ENCODE measurements at places on chromosomes 1 and 21.

DNA sequence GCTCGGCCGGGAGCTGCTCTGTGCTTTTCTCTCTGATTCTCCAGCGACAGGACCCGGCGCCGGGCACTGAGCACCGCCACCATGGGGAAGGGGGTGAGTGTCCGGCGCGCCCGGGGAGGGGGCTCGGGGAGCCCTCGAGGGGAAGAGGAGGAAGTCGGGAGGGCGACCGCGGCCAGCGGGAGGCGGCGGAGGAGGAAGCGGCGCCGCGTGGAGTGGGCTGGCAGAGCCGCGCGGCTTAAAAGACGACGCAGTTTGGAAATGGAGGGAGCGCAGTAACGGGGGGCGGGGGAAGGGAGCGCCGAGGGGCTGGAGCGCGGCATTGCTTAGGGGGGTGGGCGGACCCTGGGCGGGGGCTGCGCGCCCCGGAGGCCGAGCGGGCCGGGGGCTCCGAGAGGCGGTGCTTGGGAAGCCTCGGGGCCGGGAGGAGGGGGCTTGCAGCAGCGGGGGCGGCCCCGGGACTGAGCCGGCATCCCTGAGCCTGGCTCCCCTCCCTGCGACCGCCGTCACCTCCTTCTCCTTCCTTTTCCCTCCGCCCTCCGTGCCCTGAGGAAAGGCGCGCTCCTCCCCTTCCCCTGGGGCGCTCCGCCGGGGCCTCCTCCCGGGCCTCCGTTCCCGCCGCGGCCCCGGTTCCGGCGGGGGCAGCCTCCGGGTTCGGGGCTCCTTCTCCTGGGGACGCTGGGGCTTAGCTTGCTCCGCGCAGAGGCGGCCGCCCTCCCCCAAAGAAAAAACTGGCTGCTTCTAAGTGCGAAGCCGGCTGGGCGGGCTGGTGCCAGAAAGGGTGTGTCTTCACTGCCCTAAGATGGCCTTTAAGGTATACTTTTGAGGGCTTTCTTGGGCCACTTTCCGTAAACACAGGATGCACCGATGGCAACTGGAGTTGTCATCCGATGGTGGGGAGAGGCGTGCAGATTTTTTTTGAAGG lies 648 bp downstream of the ATP1A1 start:
- DNase-seq: peak; percentile 61

DNA sequence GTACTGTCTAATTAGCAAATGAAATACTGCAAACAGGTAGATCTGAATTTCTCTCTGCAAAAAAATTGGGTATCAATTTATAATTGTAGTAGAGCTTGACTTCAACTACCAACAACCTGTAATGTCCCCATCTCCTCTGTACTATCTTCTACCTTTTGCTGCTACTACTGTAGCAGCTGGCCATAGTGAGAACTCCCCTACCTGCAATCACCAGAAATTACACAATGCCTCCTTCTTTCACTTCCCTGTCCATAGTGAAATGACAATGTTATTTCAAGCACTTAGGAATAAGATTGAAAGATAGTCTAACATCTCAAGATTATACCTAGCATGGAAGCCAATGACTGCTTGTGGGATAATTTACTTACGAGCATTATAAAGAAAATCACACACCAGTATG lies 100.4 kb downstream of the ACBD6 start:
- DNase-seq: no peak

- DNase-seq: no peak
Observed at GRCh38 chr1:109514846-109515245, 5.3 kb upstream of the AMIGO1 start.

GRCh38 chr1:246730839-246731238 lies 6.6 kb downstream of the SCCPDH start:
- no peak for DNase-seq

GRCh38 chr1:41414296-41414695 lies 53.1 kb downstream of the FOXO6 start:
- no peak for DNase-seq

- no peak for DNase-seq
Observed at GRCh38 chr21:29904359-29905282, 35.2 kb downstream of the GRIK1 start.

GRCh38 chr1:52668711-52669110 lies 29.4 kb downstream of the COA7 start:
- DNase-seq: no peak

GRCh38 chr1:3903141-3904005 lies 3.3 kb upstream of the C1orf174 start:
- no peak for DNase-seq

DNA sequence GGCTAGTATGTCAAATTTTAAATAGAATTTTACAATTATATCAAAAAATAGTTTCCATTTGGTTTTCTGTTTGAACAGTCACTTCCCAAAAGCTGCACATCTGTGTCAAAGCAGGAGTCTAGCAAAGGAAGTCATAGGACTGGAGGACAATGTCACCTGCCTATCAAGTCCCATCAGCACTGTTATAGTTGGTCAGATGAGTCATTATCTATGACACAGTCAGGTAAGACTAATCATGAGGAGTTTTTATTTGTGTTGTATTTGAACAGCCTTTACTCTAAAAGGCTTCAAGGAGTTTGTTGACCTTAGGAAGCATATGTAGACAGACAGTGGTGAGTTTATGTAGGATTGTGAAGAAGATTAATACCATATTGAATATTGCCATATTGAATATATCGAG lies 74.2 kb upstream of the QSOX1 start:
- DNase-seq: no peak

- DNase-seq: no peak
Observed at GRCh38 chr1:19480282-19480681, 5.1 kb downstream of the CAPZB start.

- DNase-seq: peak; percentile 16
Observed at GRCh38 chr1:197614916-197615692, 160.2 kb downstream of the DENND1B start.

DNA sequence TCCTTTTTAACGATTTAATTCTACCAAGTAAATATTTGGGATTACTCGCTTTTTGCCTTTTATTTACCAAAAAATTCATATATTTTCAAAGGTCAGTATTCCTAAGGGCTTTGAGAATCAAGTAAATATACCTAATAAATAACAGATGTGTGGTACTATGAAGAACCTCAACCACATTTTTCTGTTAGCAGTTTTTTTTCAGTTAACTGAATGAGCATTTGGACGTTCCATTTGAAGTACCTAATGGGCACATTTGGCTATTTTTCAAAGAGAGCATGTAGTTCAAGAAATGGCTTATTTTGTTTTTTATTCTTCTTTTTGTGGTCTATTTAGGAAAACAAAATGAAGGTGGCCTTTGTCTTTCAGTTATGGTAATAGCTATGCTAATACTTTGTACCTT lies 253.0 kb downstream of the GPR52 start:
- DNase-seq: no peak

DNA sequence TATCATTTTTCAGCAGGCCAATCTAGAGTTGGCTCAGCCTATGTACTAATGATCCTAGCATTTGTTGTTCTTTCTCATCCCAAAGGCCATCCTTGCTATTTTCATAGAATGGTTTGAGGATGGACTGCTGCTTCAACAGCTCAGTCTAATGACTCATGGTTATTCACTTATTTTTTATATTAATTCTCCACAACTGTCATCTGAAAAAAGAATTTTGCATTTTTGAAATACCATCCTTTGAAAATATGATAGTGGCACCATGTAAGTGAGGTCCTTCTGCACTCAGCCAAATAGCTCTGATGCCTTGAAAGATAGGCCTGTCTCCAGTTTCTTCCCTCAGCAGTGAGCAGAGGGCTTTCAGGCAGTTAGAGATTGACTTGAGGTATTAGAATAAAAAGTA lies 377.5 kb downstream of the LMO4 start:
- no peak for DNase-seq

DNA sequence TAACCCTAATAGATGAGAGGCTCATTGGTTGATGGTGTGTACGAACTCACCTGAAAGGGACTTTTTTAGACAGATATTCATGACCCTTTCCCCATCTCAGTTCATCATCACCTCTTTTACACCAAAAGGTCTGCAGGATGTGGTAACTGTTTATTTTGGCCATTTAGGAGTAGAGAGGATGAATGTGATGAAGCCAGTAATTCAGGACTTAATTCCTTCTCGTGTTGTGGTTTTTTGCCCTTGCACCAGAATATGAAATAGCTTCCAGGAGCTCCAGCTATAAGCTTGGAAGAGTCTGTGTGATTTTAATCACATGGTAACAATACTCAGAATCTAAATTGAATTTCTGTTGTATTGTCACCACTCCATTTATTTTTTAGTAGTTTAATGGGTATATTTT lies 189.4 kb upstream of the KCTD3 start:
- DNase-seq: no peak

DNA sequence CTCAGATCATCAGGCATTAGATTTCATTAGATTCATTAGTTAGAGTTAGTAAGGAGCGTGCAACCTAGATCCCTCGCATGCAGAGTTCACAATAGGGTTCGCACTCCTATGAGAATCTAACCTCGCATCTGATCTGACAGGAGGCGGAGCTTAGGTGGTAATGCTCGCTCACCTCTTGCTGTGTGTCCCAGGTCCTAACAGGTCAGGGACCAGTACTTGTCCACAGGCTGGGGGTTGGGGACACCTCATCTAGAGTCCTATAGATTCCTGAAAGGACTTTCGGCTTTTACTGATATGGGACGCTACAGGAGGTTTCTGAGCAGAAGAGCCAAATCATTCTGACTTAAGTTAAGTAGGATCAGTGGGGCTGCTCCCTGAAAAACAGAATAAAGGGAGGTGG lies 91.4 kb downstream of the AKT3 start:
- no peak for DNase-seq

GRCh38 chr1:161214369-161214768 lies 726 bp upstream of the FCER1G start:
- DNase-seq: no peak

DNA sequence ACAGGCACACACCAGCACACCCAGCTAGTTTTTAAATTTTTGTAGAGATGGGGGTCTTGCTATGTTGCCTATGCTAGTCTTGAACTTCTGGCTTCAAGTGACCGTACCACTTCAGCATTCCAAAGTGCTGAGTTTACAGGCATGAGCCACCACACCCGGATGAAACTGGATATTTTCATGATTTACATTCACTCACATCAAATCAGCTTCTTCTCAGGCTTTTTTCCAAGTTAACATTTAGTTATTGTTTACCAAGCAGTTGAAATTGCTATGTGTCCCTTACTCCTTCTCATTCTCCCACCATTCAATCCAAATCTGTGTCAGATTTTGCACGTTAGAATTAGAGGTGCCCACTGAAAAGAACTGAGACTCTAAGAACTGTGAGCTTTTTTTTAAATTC lies 18.4 kb downstream of the RIT1 start:
- DNase-seq: no peak

DNA sequence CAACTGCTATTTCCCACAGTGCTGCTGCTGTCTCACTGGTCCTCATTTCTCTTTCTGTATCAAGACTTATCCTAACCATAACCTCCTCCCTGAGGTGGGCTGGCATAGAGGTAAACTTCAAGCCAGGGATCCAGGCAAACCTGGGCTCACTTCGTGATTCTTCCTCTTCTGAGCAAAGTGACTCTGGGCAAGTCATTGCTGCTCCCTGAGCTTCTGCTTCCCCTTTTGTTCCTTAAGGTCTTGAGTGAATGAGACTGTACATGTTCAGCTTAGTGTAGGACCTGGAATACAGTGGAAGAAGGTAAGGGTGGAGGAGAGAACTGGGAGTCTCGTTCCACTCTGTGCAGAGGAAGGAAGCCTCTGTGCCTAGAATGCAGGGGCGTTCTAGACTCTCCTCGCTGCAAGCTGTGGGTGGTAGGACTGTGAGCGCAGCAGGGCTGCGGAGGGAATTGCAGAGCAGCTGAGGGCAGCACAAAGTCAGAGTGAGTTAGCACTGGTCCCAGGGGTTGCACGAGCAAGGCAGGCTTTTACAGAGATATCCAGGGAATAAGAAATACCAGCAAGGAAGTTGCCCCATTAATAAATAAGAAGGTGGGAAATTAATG lies 11.4 kb upstream of the ERI3 start:
- no peak for DNase-seq

GRCh38 chr1:52692697-52693096 lies 5.5 kb downstream of the COA7 start:
- no peak for DNase-seq

DNA sequence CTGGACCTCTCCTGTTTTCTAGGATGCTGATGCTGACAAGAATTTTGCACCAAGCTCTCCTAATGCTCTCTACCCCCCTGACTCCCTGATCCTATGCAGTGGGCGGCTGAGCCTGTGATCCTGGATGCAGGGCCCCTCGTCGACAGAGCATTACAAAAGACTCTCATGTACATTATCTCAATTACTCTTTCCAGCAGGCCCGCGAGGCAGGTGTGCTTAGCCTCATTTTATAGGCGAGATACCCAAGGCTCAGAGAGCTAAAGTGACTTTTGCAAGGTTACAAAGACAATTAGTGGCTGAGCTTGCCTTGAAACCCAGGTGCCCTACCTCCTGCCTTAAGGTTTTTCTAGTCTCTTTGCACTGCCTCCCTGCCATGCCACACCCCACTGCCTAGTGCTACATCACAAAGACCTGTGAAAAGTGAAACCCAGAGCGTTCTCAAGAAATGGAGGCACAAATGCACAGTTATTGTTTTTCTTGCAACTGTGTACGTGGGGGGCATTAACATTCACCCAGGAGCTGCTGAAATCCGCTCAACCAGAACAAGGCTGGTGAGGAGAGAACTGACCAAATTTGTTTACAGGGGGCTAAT lies 10.0 kb upstream of the C8A start:
- DNase-seq: no peak

GRCh38 chr1:72000809-72001208 lies 281.5 kb downstream of the NEGR1 start:
- DNase-seq: no peak

DNA sequence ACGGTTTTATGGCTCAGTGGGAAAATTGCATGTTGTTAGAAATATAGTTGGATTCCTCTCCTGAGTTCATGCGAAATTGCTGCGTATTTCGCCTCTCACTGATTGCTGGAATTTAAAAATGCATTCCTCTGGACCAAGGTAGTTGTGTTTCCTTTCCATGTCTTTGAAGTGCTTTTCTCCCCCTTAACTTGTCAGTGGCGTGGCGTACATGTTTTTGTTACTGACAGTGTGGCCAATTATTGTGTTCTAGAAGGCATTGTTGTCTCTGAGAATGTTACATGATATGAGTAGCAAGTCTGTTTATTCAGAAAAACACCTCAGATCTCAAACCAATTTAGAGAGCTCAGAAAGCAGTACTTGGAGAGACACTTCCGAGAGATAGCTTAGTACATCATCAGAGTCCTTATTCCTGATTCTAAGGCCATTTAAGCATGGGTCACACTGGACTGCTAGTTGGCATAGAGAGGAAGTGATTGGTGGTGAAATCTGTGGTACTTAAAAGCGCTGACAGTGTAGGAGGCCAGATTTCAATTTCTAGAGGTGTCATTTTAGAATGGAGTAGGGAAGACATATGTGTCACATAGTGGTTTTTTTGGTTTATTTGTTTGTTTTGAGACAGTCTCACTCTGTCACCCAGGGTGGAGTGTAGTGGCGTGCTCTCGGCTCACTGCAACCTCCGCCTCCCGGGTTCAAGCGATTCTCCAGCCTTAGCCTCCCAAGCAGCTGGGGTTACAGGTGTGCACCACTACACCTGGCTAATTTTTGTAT lies 184.4 kb downstream of the RYR2 start:
- DNase-seq: no peak

- no peak for DNase-seq
Observed at GRCh38 chr1:51270751-51271150, 34.7 kb downstream of the RNF11 start.

GRCh38 chr1:23470282-23471070 lies 13.5 kb downstream of the ASAP3 start:
- DNase-seq: no peak

- no peak for DNase-seq
Observed at GRCh38 chr1:185159966-185160365, 3.0 kb downstream of the SWT1 start.

GRCh38 chr21:15776818-15777217 lies 47.0 kb downstream of the USP25 start:
- no peak for DNase-seq

GRCh38 chr1:191888996-191889622 lies 269.2 kb upstream of the RGS18 start:
- DNase-seq: no peak
